ENCODE measurements at places on chromosomes 5 and 9. TPM values are rescaled to one million over a fixed set of nuclear protein-coding genes. Genes with fewer than 3 reads are reported as not detected.

- no peak for DNase-seq
Measured at GRCh38 chr9:9945966-9946365, 666.8 kb downstream of the PTPRD start.

DNA sequence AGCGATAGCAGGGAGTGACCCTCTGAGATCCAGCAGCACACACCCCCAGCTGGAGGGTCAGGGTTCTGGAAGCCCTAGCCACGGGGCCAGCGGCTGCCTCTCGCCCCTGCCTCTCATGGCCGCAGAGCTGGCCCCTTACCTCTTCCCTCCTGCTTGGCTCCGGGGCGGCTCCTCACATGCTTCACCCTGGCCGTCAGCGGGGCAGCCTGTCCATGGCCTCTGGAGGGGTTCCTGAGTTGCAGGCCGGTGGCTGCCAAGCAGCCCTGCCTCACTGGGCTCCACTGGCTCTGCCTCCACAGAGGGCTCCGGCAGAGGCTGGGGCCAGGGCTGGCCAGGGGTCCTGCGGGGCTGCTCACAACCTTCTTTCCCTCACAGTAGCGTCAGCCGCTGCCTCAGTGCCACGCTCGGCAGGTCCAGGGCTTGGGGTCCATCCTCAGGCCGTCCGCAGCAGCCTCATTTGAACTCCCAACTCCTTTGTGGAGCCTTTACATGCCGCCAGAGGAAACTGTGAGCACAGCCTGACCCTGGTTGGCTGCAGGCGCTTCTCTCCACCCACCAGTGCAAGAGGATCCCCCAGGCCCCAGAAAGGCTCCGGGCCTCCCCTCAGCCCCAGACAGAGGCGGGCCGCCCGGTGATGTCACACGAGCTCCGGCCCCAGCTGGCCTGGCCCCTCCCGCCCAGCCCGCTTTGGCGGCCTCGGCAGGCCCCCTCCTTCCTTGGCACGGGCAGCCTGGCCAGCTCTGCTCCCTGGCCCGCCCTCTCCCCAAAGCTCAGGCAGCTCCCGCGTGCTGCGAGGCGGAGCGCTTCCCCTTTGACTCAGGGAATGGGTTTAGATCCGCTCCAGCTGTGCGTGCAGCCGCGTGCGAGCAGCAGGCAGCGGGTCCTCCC is at the start of gene ANGPTL2:
Gene ANGPTL2 (minus strand): TSS at position 460 of the 888 bp plus-strand sequence. CDS start 13,904 bp downstream, outside the sequence.
- peak; percentile 77 for DNase-seq

GRCh38 chr5:156326718-156327259 is at the start of gene SGCD:
SGCD (plus strand) TSS chr5:156327164.
- peak; percentile 33 for DNase-seq

GRCh38 chr5:53164478-53165165 is 55.1 kb upstream of the MOCS2 start:
- DNase-seq: no peak

DNA sequence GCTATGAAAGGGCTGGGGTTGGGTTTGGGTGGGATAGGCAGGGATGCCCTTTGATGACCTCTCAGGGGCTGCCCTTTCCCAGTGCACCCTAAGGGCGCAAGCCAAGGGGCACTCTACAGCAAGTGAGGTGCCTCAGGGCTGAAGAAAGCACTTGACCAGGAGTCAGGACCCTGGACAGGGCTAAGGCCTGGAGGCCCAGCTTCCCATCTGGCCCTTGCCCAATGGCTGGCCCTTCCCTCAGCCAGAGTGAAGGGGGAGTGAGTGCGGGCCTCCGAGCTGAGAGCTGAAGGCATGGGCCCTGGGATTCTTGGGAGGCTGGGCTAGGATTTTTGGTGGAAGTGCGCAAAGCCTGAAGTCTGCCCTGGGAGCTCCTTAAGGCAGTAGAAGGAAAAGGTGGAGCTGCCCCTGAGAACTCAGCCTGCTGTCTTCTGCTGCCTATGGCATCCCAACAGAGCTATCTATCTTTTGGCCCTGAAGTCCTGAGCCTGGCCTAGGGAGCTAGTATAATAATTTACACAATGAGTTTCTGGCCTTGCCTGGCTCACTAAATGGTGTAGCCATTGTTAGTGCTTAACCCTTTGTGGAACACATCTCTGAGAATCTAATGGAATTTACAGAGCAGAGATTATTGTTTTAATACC is 16.4 kb downstream of the JADE2 start:
- DNase-seq: no peak

DNA sequence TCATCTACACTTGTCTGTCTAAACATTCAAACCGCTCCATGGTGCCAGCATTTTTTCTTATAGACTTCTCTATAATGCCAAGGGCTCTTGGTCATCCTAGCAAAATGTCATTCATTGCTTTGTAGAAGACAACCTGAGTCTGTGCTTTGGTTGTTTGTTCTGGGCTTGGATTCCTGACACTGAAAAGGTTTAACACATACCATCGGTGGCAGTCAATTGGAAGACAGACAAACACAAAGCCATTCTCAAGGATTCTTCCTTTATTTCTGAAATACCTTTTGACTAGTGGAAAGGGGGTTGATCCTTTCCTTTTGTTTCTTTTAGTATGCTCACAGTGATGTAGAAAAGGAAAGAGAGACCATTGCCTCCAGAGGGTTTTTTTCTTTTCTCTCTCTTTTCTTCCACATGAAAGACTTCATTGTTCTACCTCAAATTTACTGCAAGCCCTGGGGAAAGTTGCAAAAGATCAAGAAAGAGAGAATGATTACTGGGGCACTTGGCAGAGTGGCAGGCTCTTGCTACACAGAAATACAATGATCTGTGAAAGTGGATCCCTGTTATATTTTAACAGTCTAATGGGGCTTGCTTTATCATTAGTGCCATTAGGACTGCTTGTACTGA is 66.4 kb upstream of the TMC1 start:
- DNase-seq: no peak

GRCh38 chr9:133692364-133692985 is 45.7 kb downstream of the SARDH start:
- peak; percentile 38 for DNase-seq

DNA sequence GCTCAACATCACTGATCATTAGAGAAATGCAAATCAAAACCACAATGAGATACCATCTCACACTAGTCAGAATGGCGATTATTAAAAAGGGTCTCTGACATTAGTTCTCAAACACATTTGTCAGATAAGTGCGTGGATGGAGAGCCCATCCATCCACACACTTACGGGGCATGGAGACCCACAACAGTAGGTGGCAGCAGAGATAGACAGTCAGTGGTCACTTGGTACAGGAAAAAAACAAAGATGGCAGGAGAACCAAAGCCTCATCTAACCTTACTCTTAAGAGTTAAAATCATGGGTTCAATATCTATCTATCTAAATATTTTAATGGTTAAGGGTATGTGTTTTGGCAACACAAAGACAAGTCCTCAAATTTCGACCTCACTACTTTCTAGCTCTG is 1378.7 kb upstream of the C9orf72 start:
- no peak for DNase-seq

GRCh38 chr9:130172858-130173665 is 858 bp downstream of the NCS1 start:
- peak; percentile 50 for DNase-seq

GRCh38 chr9:36204906-36205547 is 14.3 kb downstream of the CLTA start:
- no peak for DNase-seq

GRCh38 chr5:14397717-14398116 is 183.9 kb upstream of the OTULINL start:
- no peak for DNase-seq

GRCh38 chr9:116336133-116336862 is 182.7 kb downstream of the PAPPA start:
- no peak for DNase-seq

DNA sequence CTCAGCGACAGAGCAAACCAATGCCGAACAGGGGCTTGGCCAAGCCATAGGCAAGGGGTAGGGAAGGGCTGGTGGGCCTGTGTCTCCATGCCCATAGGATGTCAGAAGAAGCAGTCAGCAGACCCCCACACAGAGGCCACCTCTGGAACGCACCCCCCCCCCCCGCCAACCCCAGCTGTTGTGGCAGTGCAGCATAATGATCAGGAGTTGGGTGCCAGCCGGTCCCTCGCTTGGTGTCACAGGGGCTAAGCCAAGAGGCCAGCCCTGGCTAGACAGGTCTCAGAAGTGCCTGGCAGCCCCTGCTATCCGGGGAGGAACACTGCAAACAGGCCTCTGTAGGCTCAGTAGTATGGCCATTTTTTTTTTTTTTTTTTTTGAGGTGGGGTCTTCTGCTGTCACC is 3.7 kb upstream of the MXD3 start:
- no peak for DNase-seq

DNA sequence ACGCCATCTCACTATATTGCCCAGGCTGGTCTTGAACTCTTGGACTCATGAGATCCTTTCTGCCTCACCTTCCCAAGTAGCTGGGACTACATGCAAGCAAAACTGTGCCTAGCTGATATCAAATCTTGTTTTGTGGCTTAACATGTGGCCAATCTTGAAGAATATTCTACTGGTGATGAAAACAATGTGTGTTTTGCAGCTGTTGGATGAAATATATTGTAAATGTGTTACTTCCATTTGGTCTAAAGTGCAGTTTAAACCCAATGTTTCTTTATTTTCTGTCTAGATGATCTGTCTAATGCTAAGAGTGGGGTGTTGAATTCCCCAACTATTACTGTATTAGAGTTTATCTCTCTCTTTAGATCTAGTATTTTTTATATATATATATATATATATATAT is 73.1 kb downstream of the RNF130 start:
- DNase-seq: no peak

DNA sequence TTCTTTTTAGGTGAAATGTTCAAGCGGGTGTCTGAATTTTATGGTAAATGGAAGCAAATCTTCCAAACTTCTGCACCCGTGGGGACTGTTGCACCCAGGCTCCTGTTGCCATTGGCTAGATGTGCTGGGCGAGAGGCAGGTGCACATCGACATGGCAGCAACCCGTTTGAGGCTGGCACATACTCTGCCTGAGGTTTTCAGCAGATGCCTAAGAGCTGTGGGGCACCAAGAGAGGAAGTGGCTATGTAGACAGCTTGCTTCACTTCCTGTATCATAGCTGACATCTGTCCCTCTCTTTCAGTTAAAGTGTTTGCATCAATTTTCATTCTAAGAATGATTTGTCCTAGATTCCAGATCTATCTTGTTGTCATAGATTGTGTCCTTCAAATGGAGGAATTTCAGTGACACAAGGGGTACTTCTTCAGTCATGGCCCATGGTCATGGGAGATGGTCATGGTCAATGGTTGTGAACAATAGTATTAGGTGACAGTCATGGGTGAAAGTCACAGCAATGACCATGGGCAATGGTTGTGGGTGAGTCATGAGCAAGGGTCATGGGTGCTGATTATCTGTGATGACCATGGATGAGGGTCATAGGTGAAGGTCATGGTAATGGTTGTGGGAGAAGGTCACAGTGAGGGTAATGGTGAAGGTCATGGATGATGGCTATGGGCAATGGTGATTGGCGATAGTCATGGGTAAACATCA is 115.1 kb upstream of the IRX4 start:
- DNase-seq: no peak

GRCh38 chr5:108670591-108671289 is 77.0 kb upstream of the FER start:
- DNase-seq: no peak

TMEM141 gene
- 127 TPM for total RNA-seq

RPS23 gene
- 1,146 TPM for total RNA-seq

CFAP77 gene
- total RNA-seq: not detected

LCN1 gene
- not detected for total RNA-seq

TRAF2 gene
- total RNA-seq: 28.2 TPM

- DNase-seq: no peak
Measured at GRCh38 chr5:105639068-105639467, 2031.7 kb downstream of the EFNA5 start.

DNA sequence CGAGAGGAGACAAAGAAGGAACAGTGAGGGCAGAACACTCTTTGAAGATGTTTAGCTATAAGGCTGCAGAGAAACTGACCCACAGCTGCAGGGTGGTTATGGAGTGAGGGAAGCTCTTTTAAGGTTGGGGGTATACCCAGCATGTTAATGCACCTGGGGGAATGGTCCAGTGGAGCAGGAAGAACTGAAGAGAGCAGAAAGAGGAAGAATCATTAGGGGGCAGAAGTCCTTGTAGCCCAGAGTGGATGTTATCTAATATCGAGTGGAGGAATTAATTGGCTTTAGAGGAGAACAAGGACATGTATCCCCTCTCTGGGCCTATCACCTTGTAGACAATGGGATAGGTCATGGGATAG is 7.7 kb downstream of the IL4 start:
- DNase-seq: no peak

- DNase-seq: peak; percentile 66
Measured at GRCh38 chr9:99259231-99259918, 37.3 kb downstream of the SEC61B start.

FBXW11 gene
- 37.2 TPM for total RNA-seq

DNA sequence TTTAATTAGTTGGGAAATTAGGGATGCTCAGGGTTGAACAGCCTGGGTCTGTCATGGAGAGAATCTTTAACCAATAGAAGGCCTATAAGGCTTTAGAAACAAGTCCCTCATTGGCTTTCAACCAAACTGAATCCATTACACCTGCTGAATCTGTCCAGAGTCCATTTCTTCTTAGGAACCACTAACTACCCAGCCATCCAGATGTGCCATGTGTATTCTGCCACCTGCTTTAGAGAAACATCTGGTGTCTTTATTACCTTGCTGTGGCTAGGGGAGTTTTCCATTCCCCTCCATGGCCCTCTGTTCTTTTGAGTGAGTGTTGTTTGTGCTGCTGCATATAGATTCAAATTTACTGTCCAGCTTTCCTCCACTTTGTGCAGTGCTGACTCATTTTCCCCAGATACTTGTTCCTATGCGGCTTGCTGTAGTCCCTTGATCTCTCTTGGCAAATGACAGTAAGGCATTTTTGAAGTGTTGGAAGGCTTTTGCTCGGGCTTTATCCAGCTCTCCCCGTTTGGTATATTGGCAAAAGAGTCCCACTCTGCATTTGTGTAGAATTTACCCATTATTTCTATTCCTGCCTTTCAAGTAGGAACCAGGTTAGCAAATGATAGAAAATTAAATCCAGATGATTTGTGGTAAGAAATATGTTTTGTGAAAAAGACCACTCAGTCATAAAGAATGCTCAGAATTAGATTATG is 54.6 kb downstream of the NLN start:
- no peak for DNase-seq

DNA sequence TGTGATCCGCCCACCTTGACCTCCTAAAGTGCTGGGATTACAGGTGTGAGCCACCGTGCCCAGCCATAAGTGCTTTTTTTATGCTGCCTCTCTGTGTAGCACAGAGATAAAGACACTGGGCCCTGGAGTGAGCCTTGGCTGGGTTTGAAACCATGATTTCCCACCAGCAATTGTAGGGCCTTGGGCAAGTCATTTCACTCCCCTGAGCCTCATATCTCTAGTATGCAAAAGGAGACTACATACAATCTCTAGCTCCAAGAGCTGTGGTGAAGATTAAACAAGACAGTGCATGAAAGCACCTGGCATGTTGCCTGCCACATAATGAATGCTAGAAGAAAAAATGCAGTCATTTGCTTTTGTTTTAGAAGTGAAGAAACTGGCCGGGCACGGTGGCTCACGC is 3.9 kb downstream of the FABP6 start:
- DNase-seq: no peak

All from mucosa of descending colon (tissue), 3 donors.